Inflammatory macrophage treated with lipopolysaccharide for 1 hour (primary cell): ENCODE measurements at places on chromosomes 1 and 21.

- DNase-seq = no peak
These were observed 70.5 kb downstream of the RGS7 start for GRCh38 chr1:241286486-241286885.

GRCh38 chr1:30790850-30791778 lies 33.5 kb upstream of the LAPTM5 start:
- no peak for DNase-seq

GRCh38 chr1:231183639-231184590 lies 22.1 kb downstream of the TRIM67 start:
- DNase-seq = no peak

DNA sequence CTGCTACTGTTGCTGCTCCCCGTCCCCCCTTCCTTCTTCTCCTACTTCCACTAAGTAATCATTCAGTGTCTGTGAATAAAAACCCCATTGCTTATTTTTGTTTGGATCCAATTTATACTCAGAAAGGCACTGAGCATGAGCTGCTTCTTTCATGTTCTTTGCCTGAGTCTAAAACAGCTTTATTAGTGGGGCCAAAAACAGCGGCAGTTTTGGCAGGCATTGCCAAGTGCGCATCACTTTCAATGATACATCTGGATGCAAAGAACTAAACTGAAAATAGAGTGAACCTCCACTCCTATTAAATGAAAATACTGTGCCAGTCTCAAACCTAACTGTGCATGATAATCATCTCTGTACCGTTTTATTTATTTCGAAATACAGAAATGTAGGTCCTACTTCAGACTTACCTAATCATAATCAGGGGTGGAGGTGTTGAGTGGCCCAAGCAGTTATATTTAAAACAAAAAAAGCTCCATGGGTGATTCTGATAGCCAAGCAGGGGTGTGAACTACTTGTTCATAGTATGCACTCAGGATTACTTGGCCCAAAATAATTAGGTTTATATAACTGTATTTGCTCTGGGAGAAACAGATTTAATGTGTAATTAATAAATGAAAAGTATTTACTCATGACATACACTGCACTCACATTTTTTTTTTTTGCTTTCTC lies 48.4 kb downstream of the NEK7 start:
- no peak for DNase-seq

DNA sequence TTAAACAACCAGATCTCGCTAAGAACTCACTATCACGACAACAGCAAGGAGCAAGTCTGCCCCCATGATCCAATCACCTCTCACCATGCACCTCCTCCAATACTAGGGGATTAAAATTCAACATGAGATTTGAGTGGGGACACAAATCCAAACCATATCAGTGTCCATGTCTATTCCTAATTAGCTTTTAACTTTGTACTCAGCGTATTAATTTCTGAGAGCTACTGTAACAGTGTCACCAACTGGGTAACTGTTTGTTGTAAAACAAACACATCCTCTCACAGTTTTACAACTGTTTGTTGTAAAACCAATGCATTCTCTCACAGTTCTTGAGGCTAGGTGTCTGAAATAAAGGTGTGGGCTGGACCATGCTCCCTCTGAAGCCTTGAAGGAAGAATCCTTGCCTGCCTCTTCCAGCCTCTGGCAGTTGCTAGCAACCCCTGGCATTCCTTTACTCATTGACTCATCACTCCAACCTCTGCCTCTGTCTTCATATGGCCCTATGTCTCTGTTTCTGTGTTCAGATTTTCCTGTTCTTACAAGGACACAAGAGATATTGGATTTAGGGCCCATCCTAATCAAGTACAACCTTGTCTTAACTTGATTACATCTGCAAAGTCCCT lies 121.2 kb downstream of the LTN1 start:
- DNase-seq = no peak

DNA sequence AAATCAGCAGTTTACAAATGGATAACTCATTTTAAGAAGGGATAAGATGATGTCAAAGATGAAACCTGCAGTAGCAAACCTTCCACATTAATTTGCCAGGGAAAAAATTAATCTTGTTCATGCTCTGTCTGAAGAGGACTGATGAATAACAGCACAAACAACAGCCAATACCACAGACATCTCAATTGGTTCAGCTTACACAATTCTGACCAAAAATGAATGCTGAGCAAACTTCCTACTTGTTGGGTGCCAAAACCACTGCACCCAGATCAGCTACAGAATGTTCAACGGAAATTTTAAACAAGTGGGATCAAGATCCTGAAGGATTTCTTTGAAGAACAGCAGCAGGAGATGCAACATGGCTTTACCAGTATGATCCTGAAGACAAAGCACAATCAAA lies 98.3 kb downstream of the COQ8A start:
- no peak for DNase-seq

DNA sequence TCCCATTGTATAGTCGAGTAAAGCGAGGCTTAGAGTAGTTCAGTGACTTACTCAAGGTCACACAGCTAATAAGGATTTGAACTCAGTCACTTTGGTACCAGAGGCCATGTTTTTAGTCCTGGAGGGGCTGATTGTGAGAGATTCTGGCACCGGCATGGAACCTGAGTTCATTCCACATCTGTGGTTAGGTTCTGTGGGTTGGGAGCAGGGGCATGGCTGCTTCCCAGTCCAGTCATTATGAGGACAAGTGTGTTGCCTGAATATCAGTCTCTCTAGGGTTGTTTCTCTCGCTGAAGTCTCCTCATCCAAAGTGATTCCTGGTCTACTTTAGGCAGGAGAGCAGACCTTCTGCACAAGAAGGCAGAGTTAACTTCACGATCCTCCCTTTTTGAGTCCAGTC lies 90.6 kb downstream of the C1orf94 start:
- DNase-seq = no peak

DNA sequence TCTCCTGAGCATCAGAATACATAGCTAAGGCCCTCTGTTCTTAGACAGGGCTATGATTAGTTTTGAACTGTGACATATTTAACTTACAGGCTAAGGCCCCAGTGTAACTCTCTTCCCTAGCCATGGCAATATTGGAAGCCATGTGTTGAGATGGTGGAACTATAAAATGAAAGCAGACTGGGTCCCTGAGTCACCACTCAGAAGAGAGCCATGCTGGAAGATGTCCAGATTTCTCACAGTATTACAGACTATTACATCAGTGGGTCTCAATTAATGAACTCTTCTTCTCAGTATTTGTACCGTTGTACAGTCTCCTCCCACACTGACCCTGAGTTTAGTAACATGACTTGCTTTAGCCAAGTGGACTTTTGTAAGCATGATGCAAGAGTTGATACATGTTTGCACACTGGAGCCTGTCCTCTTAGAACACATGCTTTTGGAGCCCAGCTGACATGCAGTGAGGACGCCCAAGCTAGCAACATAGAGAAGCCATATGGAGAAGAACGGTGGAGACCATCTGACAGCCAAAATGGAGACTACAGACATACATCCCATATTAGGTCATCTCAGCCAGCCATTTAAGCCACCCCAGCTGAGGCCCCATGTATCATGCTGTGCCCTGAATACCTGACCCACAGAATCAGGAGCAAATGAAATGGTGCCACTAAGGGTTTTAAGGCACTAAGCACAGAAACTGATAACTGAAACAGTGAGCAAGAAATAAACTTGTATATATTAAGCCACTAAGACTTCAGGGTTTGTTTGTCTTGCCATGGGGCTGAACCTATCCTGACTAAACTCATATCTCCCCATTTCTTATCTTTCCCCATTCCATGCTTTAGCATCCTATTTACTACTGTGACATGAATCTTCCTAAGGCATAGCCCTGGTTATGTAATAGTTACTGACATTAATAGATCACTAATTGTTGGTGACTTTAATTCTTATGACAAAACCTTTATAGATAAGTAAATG lies 24.4 kb downstream of the TBX15 start:
- no peak for DNase-seq

DNA sequence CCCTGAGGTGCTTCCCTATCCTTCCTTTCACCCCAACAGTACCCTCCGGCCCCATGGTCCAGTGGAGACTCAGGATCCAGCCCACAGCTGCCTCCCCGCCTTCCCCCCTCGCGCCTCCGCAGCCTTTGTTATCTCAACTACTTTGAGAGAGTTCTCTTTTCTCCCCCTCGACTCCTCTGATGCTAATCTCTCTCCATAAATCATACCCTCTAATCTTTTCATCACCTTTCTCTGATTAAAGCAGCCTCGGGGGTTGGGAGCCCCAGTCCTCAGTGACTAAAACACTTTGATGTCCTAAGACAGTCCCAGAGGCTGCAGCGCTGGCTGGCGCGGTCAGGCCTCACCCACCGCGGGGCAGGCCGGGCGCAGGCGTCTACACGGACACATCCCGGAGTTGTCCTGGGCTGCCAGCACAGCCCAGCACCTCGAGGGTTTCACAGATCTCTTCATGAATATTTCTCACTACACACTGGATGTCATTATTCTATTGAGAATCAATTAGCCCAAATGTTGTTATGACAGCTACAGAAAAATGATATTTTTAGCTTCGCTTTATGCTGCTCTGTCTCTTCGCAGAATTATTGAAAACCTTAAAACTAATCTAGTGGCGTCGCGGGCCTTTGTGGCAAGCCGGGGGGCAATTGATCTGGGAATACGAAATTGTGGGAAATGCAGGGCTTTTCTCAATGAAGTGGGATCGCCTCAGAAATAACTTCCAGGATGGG lies 289.5 kb downstream of the RRAGC start:
- no peak for DNase-seq

DNA sequence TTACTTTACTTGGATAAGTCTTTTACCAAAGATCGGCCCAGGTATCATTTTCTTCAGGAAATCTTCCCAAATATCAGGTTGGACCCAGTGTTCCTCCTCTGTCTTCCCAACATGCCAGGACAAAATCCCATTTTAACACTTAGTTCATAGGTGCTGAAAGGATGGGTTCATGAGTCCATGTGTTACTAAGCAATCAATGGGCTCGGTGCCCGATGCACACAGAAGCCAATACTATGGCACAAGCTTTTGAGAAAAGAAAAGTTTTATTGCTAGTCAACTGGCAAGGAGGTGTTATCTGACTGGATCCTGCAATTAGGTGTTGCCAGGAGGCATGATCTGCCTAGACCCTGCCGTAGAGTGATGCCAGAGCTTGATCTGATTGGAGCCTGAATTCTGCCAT lies 133.3 kb upstream of the SLC44A3 start:
- no peak for DNase-seq

DNA sequence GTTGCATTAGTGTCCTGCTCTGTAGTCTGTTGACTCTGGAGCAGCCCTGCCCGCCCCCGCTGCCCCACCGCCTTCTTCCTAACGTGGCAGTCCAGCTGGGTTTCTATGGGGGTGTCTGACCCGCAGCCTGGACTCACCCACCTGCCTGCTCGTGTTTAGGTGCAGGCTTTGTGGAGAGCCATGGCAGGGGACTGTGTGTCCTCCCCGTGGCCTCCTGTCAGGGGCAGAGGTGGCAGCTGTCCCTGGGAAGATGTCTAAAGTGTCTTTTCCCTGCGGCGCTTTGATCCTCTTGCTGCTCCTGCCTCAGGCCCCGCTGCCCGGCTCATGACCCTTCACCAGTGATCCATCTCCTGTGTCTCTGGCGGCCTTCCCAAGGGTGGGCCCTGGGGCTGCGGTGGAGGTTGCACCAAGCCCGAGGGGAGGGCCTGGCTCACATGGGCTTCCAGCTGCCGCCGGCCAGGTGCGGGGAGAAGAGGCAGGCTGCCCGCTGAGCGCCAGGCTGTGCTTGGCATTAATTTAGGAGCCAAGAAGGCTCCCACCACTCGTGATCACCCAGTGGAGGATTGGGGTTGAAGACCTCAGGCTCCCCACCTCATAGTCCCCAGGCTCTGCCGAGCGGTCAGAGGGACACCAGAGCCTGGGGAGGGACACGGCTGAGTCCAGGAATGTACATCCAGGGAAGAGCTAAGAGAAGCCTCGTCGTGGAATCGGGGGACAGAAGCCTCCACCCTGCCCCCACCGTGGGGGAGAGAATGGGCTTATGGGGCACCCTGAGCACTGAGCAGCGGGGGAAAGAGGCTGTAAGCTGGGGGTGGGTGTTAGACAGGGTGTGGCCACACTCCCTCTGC lies 44.1 kb downstream of the COL18A1 start:
- no peak for DNase-seq

DNA sequence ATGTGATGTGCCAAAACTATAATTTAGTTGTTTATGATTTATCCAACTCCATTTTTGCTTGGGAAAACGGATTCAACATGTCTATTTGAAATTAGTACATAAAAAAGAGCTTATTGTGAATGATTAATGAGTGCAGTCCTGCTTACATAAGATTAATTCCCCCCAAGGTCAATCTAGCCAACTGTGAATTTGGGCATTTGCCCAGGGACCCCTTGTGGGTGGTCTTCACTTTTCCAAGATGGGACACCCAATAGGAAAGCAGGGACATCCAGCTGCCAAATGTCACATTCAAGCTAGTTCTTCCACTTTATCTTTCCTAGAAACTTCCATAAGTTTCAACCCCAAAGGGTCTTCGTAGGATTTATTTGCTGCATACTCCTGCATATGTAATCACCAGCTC lies 362.4 kb upstream of the PKN2 start:
- DNase-seq = no peak

- DNase-seq = no peak
These were observed 316.2 kb downstream of the HMCN1 start for GRCh38 chr1:186050360-186050759.

DNA sequence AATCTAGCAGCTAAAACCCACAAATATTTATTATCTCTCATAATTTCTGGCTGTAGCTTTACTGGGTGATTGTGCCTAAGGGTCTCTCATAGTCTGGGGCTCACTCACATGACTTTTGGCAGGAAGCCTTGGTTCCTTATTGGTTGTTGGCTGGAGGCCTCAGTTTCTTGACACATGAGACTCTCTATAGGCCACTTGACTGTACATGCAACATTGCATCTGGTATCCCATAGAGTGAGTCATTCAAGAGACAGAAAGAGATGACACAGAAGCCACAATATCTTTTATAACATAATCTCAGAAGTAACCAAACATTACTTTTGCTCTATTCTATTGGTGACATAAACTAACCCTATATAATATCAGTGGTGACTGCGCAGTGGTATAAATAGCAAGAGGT lies 128.5 kb upstream of the HNRNPU start:
- no peak for DNase-seq

- DNase-seq = peak; percentile 40
These were observed 13.2 kb downstream of the PPP1R15B start for GRCh38 chr1:204398197-204399125.

DNA sequence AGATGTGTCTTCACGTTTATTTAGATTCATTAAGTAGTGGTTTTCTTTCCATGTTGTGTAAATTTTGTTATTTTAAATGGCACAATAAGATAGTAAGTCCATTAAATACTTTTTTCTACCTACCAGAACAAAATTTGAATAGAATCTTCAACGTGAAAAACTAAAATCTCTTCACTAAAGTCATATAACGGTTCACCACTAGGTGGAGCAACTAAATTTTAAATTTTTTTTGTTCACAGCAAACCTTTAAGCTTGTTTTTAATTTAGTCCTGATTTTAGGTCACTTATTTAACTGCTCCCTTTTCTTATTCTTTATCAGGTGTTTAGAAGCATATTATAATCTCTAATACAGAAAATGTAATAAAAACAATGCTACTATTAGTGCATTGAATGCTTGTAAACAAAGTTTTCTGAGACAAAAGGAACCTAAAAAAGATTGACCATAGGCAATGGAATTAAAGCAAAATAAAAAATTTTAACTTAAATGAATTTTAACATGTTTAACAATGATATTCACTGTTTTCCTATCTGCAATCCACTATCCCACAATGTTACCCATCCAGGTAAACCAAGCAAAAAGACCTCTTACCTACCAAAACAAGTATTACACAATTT lies 28.3 kb upstream of the PKN2 start:
- peak; percentile 76 for DNase-seq
